ENCODE measurements at places on chromosomes 12 and 14.

DNA sequence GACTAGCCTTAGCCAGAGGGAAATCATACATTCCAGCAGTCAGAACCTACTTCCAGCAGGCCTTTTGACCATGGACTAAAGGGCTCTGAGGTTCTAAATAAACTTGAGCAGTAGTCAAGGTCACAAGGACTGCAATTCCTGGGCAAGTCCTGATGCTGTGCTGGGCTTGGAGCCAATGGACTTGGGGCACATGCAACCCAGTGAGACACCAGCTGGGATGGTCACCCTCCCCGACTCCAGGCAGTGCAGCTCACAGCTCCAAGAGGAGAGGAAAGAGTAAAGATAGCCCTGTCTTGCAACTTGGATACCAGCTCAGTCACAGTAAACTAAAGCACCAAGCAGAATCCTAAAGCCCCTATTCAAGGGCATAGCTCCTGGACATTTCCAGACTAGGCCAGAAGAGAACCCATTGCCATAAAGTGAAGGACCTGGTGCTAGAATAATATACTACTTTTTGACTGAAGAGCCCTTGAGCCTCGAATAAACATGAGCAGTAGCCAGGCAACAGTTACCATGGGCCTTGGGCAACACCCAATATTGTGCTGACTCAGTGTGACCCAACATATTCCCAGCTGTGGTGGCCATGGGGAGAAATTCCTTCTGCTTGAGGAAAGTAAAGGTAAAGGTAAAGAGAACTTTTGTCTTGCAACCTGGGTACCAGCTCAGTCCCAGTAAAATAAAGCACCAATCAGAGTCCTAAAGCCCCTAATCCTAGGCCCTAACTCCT lies 226.2 kb upstream of the CLEC14A start:
- peak; percentile 79 for DNase-seq

GRCh38 chr12:52805739-52806138 lies 8.2 kb downstream of the KRT4 start:
- no peak for DNase-seq

- DNase-seq, result no peak
These were observed 84.6 kb upstream of the ATF7IP start for GRCh38 chr12:14280921-14281320.

DNA sequence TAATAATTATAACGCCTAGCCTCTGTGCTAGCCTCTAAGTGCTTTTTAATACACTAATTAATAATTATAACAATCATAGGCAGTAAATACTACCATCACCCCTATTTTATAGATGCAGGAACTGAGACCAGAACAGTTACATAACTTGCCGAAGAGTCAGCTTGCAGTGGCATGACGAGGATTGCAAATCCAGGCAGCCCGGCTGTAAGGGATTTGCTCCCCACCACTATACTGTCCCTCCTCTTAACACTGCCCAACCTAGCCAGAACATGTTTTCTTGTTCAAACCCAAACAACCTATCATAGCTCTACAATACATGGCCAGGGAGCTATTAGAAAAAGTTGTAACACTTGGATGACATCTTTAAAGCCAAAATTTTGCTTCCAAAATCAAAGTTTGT lies 33.9 kb upstream of the VASH1 start:
- DNase-seq, result no peak

DNA sequence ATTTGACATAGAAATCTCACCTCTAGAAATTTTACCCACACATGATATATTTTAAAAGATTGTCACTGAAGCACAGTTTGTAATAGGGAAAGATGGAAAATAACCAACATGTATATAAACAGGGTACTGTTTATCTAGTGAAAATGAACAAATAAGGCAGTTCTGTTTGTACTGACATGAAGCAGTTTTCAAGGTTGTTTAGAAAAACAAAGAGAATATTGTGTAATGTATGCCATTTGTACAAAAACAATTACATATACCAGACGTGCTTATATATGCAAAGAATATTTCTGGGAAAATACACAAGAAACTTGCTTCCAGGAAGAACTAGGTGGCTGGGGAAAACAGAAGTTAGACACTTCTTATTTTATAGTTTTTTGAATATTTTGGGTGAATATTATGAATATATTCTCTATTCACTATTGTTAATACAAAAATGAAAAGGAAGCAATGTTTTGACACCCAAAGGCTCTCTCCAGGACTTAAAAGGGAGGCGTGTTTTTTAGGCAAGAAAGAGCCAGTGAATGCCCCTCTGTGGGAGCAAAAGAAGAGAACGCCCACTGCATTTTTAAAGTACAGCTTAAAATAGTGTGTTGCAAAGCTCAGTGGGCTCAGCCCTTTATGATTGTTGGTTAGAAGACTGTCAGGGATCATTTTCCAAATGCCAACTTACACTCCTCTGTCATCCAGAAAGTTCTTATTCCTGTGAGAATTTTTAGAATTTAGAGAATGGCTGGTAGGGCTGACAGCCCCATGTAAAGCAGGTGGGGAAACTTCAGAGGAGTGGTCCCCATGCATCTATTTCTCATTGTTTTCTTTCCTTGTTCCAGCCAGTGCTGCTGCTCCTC lies 59.6 kb upstream of the FERMT2 start:
- peak; percentile 10 for DNase-seq

GRCh38 chr14:103548463-103549351 lies 13.8 kb downstream of the BAG5 start:
- no peak for DNase-seq

DNA sequence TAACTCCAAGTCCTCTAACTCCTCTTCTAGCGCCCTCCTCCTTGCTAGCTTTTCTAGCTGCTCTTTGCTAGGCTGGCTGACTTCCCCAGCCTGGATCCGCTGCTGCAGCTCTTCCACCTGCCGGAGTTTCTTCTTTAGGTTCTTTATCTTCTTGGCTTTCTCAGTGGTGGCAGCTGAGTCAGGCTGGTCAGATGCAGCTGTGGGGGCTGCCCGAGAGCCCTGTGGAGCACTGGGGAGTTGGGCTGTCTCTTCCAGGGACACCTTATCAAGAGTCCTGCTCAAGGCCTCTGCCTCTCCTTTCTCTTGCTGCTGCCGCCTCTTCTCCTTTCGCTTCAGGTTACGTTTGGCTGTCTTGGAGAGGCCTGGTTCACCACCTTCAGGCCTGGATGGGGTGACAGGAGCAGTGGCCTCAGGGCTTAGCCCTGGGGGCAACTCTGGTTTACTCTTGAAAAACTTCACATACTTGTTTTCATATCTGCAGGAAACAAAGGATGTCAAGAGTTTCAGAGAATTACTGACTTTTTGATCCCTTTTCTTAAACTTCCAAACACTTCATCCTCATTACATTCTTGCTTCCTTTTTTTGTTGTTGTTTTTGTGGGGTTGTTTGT lies 25.7 kb downstream of the PYM1 start:
- no peak for DNase-seq

DNA sequence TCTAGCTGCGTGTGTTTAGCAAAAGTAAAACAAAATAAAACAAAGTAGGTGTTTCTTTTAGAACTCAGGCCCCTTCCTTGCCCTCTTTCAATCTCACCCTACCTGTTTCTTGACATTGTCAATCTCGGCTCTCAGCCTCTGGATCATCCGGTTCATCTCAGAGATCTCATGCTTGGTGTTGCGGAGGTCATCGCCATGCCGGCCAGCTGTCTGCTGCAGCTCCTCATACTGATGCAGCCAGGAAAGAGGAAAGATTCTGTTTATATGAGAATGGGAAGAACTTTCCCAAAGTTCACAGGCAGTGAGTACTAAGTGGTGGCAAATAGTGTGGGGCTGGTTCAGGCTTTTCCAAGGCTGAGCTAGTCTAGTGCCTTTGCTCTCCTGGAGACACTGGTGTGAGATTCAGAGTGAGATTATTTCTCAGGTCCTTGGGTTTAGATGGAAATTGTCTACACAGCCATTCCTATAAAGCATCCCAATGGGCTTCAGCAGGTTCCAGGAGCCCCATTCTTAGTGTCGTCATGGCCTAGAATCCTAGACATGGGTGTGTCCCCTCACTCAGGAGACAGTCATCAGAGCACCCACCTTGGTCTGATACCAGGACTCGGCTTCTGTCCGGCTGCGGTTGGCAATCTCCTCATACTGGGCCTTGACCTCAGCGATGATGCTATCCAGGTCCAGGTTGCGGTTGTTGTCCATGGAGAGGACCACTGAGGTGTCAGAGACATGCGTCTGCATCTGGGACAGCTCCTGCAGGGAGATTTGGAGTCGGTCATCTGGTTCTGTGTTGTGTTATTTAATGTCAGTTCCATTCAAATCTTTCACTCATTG lies 3.0 kb downstream of the KRT5 start:
- no peak for DNase-seq

DNA sequence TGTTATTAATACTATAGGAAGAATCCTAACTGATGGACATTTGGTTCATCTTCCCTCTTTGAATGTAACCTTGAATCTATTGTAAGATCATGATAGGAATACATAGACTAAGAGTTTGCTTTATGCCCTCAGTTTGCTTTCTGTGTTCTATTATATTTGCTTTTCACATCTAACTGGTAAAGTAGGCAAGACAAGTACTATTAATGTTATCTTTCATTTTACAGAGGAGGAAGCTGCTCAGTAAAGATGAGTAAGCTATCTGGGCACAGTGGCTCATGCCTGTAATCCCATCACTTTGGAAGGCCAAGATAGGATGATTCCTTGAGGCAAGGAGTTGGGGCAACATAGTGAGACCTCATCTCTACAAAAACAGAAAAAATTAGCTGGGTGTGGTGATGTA lies 103.0 kb downstream of the TMTC2 start:
- no peak for DNase-seq

DNA sequence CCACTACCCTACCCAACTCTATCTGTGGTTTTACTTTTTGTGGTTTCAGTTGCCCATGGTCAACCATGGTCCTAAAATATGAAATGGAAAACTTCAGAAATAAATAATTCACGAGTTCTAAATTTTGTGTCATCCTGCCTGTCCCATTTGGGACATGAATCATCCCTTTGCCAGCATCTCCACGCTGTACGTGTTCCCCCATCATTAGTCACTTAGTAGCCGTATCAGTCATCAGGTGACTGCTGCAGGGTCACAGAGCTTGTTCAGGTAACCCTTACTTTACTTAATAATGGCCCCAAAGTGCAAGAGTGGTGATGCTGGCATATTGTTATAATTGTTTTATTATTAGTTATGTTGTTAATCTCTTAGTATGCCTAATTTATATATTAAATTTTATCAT lies 209.9 kb downstream of the ITPR2 start:
- DNase-seq, result no peak

- DNase-seq, result no peak
These were observed 88.7 kb downstream of the SLC8A3 start for GRCh38 chr14:70100071-70100470.

DNA sequence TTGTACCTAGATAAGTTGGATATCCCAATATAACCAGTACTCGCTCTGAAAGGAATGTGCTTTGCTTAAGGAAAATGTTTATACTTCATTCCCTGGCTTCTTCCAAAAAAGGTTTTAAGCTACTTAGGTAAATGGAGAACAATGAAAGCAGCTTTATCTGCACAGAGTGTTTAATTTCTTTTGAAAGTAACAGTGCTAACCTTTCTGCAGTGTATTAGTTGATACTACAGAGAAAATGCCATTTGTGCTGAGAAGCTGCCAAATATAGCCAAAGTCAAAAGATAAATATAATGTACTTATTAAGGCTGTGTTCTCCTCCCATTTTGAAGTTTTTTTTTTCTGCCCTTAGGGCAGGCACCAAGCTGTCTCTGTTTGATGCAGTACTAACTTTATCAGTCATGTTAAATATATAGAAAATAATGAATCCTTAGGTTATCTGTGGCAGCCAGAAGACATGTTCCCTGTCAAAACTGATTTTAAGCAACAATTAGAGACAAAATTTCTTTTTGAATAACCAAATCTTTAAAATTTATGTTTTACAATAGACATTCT lies 145.4 kb upstream of the KITLG start:
- DNase-seq, result no peak
